Putamen (tissue), 1 donor: ENCODE measurements at places on chromosomes 11 and 22.
A peak's percentile ranks its signal among the peaks of the same experiment; 100 is the strongest.

DNA sequence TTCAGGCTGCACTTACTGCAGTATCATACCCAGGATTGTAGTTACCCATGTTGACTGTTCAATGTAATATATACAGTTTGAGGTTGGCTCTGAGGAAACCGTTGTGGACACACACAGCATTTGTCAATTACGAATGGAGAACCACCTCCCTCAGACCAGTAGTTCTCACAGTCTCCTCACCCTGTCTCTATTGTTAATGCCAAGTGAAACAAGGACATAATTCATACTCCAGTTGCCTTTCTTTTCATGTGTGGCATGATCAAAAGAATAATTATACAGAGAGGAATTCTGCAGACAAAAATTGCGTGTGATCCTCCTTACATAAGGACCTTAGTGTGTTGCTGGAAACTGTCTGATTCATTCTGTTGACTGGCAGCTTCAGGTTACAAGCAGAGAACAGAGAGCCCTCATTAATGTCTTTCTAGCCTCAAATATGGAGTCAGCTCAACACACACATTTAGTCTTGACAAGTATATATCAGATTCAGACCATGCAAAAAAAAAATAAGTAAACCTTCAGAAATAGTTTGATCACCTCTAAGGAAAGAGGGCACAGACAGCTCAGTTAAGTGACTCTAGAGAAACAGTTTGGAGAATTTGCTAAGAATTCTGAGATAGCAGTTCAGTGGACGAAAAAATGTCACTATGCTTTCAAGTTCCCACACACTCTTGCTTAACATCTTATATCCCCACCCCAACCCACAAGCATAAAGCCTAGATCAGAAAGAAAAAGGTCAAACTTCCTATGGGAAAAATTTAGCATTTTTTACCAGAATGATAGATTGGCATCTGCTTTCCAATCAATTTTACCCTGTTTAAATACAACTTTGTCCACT is 96.1 kb downstream of the MAML2 start:
- DNase-seq, result peak; percentile 50

DNA sequence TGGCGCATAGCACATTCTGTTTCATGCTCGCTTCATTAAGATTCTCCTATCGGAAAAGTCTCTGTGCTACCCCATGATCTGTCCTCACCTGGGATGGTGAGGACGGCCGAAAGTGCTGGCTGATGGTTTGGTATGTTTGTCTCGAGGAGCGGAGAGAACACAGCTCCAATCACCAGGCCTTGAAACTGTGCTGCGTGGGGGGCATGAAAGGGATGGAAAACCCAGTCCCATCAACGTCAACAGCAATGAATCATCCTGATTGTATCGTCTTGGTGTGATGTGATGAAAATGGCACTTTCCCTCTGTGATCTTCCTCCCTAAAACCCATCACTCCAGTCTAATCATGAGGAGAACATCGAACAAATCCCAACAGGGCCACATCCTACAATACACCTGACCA is 8.4 kb downstream of the FXYD6 start:
- DNase-seq, result no peak

DNA sequence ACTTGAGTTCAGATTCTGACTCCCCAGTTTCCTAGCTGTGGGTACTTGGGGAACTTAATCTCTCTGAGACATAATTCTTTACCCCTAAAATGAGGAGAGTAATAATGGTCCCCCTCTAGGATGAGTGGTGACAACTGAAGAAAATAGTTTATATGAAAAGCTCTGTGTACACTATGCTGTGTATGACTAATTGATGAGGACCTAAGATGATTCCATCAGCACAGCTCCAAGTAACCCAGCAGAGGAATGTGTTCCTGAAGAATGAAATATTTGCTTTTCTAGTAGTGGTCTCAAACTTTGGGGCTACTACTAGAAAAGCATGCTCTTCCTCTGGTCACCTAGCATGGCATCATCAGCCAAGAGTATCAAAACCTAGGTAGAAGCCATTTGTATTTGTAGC is 217.3 kb upstream of the NARS2 start:
- no peak for DNase-seq

DNA sequence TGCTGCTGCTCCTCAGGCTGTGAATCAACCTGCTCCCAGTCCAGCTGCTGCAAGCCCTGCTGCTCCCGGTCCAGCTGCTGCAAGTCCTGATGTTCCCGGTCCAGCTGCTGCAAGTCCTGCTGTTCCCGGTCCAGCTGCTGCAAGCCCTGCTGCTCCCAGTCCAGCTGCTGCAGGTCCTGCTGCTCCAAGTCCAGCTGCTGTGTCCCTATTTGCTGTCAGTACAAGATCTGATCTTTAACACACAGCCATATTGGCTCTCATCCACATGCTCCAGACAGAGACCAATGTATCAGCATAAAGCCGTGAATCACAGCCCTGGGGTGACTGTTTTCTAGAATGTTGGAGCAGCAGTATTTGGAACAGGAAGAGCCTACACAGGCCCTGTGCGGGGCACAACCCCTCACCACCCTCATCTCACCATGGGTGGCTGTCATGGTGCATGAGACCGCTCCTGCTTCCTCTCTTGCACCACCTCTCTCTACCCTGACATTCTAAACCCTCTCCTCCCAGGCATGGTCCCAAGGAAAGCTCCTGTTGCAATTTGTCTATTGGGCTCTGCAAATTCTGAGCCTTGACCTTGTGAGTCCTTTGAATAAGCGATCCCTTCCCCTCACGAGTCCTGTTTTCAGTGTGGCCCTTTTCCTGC is 3.5 kb downstream of the KRTAP5-10 start:
- DNase-seq, result no peak

GRCh38 chr11:67484847-67485311 is 2.1 kb downstream of the AIP start:
- no peak for DNase-seq
